Left lung (tissue), 14 donors: ENCODE measurements at places on chromosomes 7 and 10. TPM values are rescaled to one million over a fixed set of nuclear protein-coding genes. Genes with fewer than 3 reads are reported as not detected.

The HIBADH gene
- 20.8 TPM for total RNA-seq

- DNase-seq = no peak
These were observed 12.2 kb downstream of the FOXP2 start for GRCh38 chr7:114426824-114427223.

DNA sequence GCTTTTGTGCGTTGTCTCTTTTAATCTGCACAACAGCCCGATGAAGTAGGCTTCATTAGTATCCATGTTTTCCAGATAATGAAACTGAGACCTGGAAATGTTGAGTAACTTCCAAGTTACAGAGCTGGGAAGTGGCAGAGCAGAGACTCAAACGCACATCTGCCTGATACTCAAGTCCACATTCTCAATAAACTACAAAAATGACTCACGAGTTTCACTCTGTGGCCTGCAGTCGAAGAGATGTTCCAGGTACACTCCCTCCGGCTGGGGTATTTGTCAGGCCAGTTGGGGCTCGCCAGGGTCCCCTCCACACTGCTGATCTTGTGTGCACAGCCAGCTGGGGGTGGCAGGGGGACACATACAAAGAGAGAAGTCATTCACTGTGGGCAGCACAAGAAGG is 17.7 kb upstream of the OPALIN start:
- no peak for DNase-seq

- DNase-seq = peak; percentile 44
These were observed 35.2 kb upstream of the WDFY4 start for GRCh38 chr10:48649349-48649944.

- peak; percentile 37 for DNase-seq
These were observed 163.0 kb downstream of the FGFR2 start for GRCh38 chr10:121435099-121435875.

- DNase-seq = no peak
These were observed 4.6 kb downstream of the HMX3 start for GRCh38 chr10:123140164-123140982.

- DNase-seq = no peak
These were observed 494.0 kb downstream of the MAGI2 start for GRCh38 chr7:78959477-78959876.

DNA sequence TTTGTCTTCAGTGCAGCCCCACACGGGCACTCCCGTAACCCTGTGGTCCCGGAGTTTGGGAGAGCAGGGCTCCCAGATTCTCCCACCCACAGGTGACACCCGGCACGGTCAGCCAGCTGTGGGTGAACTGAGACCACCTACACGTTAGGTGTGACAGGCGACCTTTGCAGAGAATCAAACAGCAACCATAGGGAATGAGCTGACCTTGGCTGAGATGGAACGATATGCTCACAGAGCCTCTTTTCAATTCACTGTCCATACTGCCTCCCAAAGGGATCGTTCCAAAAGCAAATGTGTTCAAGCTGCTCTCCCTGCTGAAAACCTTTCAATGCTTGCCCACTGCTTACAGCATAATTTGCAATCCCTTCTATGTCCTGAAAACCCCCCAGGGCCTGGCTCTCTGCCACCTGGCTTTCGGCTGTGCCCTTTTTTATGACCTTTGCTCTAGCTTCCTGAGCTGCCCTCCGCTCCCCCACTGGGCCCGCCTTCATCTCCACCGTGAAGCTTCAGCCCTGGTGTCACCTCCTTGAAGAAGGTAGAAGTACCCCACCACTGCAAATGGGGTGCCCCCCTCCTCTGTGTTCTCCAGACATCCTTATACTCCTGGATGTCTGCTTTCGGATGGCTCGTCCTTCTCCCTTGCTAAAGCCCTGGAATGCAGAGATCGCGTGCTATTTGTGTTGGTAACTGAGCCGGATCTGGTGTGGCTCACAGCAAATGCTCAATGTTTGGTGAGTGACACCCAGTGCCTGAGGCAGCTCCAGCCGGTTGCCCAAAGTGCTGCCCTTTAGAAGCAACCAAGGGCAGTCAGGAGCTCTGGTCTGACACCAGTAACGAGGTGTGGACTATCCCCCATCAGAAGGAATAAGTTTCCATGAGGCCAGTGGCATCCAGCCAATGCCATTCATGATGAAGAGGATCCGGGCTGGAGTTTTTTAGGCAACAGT is 90.4 kb downstream of the KIAA1549 start:
- DNase-seq = no peak
